ENCODE measurements at places on chromosomes 16 and 17.

DNA sequence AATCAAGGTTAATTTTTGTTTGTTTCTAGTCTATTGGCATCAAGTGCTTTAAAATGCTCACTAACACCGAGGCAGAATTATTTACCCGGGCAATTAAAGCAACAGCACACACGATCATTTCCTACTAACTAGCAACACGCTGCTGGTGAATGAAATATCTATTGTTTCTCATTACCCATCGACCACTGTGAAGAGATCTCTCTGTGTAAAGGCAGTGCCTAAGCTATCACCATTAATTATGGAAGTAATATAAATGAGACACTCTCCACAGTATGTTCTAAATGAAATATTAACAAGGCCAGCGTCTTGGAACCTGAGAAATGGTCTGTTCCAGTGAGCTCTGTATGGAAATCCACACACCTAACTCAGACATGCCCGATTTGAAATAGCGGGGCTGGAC, 397.6 kb downstream of the MAF start:
- no peak for DNase-seq

GRCh38 chr16:2474877-2475412, at the start of gene TBC1D24:
TSS of gene TBC1D24 (plus strand) at chr16:2475127. CDS start at chr16:2496149, 21,022 bp downstream.
- DNase-seq: peak; percentile 86

- peak; percentile 81 for DNase-seq
Observed at GRCh38 chr17:43720311-43721060, 38.1 kb downstream of the SOST start.

GRCh38 chr17:46814446-46814845, 4.0 kb downstream of the WNT3 start:
- peak; percentile 56 for DNase-seq

DNA sequence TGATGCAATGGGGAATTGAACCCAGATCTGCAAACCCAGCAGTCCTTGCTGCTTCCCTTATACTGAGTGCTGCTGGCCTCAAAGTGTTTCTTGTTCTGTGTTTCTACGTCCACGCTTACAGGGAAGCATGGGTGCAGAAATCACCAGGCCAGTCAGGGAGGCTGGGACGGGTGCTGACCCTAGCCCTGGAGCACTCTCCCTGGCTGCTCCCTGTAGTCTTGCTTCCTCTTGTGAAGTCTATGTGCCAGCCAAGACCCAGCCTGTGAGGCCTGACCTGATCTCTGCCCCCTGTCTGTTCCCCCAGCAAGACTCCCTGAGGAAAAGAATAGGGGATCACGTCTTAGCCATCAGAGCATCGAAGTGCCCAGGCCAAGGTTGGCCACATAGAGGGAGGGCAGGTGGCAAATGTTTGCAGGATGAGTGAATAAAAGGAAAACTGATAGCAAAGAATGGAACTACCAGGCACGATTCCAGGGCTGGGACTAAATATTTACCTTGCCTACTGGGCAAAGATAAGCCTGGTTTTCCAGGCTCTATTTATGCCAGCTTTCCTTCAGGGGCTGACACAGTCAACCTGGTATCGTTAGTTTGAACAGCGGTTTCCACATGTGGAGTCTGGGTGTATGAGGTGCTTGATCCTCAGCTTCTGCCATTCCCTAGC, 41.2 kb upstream of the RHOT1 start:
- no peak for DNase-seq

DNA sequence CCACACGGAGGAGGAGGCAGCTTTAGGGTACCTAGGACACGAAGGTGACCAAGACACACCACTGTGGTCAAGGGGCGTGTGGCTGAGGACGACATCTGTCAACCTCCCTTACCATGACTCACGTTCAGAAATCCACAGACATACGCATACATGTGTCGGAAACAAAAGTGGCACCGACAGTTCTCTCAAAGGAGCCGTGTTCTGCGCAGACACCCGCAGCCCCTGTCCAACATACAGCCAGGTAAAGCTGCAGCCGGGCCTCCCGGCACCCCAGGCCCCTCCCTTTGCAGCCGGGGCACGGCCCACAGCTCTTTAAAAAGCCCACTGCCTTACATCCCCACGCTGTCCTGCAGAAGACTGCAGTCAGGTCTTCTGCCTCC, 40.5 kb upstream of the KLHDC4 start:
- no peak for DNase-seq

Measured in H9 (cell line).